ENCODE measurements at places on chromosomes 2 and 18. TPM values are rescaled to one million over a fixed set of nuclear protein-coding genes. Genes with fewer than 3 reads are reported as not detected.

Gene CD28
- polyA plus RNA-seq: 2.3 TPM

DNA sequence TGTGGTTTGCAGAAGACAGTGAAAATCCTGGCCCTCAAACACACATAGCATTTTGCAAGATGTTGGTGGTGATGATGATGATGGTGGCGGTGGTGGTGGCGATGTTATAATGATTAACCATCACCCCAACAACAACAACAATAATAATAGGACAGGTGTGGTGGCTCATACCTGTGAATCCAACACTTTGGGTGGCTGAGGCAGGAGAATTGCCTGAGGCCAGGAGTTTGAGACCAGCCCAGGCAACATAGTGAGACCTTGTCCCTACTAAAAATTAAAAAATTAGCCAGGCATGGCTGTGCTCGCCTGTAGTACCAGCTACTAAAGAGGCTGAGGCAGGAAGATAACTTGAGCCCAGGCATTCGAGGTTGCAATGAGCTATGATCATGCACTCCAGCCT, 3.8 kb downstream of the VIT start:
- H3K27me3 ChIP-seq: no peaks in the 10 kb centered on the region
- no peak for DNase-seq
- H3K27ac ChIP-seq: no peak overlapping the region
- no peaks in the 10 kb centered on the region for H3K36me3 ChIP-seq
- no peak overlapping the region for H3K4me3 ChIP-seq

Gene ERBB4
- polyA plus RNA-seq: 1.4 TPM

Gene DTNA
- 10.4 TPM for polyA plus RNA-seq

DNA sequence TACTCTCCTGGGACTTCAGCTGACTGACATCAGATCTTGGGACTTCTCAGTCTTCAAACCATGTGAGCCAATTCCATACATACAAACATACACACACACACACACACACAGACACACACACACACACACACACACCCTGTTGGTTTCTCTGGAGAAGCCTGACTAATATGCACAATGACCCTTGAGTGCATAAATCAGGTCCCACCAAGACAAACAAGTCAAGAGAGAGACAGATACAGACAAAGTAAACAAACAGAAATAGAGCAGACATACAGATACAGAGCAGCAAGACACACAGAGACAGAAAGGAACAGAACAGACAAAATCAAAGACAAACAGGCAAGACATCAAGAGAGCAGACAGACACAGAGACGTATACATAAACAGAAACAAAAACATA, 43.8 kb upstream of the DDX18 start:
- no peaks in the 10 kb centered on the region for H3K4me1 ChIP-seq
- H3K27ac ChIP-seq: no peak overlapping the region
- H3K27me3 ChIP-seq: no peaks in the 10 kb centered on the region
- H3K36me3 ChIP-seq: no peaks in the 10 kb centered on the region
- no peak overlapping the region for H3K4me3 ChIP-seq

GRCh38 chr2:7012141-7012764, 95.0 kb downstream of the RNF144A start:
- no peak overlapping the region for H3K4me3 ChIP-seq
- DNase-seq: no peak
- H3K36me3 ChIP-seq: no peaks in the 10 kb centered on the region
- H3K4me1 ChIP-seq: peaks cover 14% of the 10 kb centered on the region
- H3K27ac ChIP-seq: no peak overlapping the region

DNA sequence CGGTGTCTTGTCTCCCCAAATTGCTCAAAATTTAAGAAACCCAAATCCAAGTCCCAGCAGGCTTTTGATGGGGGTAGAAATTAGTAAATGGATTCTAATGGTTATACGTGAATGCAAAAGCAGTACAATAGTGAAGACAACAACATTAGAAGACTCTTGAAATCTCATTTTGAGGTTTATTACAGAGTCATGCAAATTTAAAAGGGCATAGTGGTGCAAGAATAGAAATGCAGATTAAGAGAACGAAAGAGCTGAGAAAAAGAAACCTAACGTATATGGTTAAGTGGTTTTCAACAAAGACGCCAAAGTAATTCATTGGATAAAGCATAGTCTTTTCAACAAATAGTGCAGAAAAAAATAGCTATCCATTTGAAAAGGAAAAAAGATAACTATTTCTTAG, 33.2 kb upstream of the CXXC1 start:
- no peak overlapping the region for H3K4me3 ChIP-seq
- no peaks in the 10 kb centered on the region for H3K4me1 ChIP-seq
- no peak overlapping the region for H3K27ac ChIP-seq
- H3K36me3 ChIP-seq: no peaks in the 10 kb centered on the region
- DNase-seq: no peak

Gene DSG1
- not detected for polyA plus RNA-seq

- H3K36me3 ChIP-seq: no peaks in the 10 kb centered on the region
- no peak overlapping the region for H3K4me3 ChIP-seq
- H3K27me3 ChIP-seq: no peaks in the 10 kb centered on the region
- DNase-seq: peak; percentile 50
- no peaks in the 10 kb centered on the region for H3K4me1 ChIP-seq
Measured at GRCh38 chr2:174902506-174903263, 102.5 kb downstream of the CHN1 start.

All from left lung (tissue), 14 donors.